ENCODE measurements at places on chromosomes 3 and 15.

DNA sequence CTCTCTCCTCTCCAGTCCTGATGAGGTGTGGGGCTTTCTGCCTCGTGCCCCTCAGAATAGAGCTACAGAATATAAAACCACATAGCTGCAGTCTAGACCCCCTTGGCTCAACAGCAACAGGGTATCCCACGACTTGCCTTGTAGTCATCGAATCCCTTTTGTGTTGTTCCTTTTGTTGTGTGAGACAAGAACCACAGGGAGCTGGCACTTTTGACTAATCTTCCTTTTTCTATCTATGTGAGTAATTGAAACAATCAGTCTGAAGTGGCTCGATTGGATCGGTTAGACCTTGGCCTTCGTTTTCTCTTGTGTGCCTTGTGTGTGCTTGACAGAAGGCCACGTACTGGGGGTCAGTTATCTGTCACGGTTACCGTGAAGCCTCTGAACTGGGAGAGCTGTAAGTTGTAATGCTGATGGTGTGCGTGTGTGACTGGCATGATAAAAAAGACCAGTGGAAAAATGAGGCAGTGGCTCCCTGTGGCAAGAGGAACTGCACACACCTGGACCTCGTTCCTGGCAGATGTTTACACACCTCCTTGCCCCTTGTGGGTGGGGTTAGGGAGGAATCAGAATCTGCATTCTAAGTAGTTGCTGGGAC is 23.2 kb upstream of the IQCF6 start:
- no peak for DNase-seq

GRCh38 chr3:168794427-168794826 is 698.7 kb upstream of the GOLIM4 start:
- DNase-seq: peak; percentile 36

DNA sequence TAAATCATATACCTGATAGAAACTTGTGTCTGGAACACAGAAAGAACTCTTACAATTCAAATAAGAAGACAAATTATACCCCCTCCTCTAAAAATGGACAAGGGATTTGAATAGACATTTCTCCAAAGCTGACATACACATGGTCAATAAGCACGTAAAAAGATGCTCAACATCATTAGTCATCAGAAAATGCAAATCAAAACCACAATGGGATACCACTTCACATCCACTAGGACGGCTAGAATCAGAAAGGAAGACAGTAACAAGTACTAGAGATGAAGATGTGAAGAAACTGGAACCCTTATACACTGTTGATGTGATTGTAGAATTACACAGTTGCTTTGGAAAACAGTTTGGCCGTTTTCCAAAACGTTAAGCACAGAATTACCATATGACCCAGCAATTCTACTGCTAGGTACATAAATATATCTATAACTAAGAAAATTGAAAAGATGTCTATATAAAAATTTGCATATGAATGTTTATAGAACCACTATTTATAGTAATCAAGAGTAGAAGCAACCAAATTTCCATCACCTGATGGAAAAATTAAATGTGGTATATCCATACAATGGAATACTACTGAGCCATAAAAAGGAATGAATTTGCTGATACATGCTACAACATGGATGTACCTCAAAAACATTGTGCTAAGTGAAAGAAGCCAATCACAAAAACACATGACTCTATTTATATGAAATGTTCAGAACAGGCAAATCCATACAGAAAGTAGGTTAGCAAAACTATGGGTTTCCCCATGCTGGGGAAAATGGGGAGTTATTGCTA is 60.8 kb downstream of the GREM1 start:
- no peak for DNase-seq

- DNase-seq: peak; percentile 53
Observed at GRCh38 chr3:168847291-168847883, 751.7 kb upstream of the GOLIM4 start.

GRCh38 chr3:146881356-146881755 is 276.2 kb upstream of the PLSCR5 start:
- DNase-seq: no peak

- no peak for DNase-seq
Observed at GRCh38 chr3:169390741-169391305, 272.7 kb downstream of the MECOM start.

DNA sequence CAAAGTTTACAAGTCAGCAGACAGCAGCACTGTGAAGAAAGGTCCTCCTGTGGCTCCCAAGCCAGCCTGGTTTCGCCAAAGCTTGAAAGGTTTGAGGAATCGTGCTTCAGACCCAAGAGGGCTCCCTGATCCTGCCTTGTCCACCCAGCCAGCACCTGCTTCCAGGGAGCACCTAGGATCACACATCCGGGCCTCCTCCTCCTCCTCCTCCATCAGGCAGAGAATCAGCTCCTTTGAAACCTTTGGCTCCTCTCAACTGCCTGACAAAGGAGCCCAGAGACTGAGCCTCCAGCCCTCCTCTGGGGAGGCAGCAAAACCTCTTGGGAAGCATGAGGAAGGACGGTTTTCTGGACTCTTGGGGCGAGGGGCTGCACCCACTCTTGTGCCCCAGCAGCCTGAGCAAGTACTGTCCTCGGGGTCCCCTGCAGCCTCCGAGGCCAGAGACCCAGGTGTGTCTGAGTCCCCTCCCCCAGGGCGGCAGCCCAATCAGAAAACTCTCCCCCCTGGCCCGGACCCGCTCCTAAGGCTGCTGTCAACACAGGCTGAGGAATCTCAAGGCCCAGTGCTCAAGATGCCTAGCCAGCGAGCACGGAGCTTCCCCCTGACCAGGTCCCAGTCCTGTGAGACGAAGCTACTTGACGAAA is 24.2 kb downstream of the STARD5 start:
- no peak for DNase-seq

GRCh38 chr15:31504462-31504839 is 177.8 kb downstream of the KLF13 start:
- DNase-seq: no peak

GRCh38 chr3:187802928-187803259 is 57.6 kb upstream of the BCL6 start:
- DNase-seq: no peak

GRCh38 chr3:172750368-172751174 is at the start of gene ECT2:
ECT2 (plus strand) TSS chr3:172750726; CDS start chr3:172754531, 3,805 bp downstream.
- peak; percentile 100 for DNase-seq

GRCh38 chr3:72744330-72744729 is 103.9 kb downstream of the SHQ1 start:
- DNase-seq: no peak

DNA sequence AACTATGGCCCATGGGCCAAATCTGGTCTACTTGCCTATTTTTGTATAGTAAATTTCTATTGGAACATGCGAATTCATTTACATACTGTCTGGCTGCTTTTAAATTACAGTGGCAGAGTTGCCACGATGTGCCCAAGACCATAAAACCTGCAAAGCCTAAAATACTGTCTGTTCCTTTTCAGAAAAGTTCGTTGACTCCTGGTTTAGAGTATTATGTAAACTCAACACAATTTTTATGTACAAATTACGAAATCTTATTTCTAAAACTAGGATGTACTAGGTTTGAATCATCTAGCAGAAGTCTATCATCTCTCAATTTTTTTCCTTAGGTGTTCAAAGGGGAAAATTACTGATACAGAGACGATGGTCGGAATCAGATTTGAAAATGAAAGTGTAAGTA is 26.9 kb downstream of the SENP2 start:
- no peak for DNase-seq

- DNase-seq: no peak
Observed at GRCh38 chr3:66463730-66464511, 36.9 kb downstream of the LRIG1 start.

DNA sequence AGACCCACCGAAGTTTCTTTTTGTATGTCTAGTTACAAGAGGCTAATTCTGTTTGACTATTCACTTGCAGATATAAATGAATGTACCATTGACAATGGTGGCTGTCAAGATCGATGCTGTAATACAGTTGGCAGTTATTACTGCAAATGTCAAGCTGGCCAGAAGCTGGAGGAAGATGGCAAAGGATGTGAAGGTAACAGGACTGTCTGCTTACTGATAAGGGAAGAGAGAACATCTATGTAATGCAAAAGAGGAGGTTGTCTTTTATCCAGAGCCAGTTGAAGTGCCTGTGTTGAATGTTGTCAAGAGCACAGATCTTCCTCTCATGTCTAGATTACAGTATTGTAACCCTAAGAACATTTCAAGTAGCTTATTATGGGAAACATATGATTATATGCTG is 549.5 kb upstream of the GOLIM4 start:
- DNase-seq: no peak

DNA sequence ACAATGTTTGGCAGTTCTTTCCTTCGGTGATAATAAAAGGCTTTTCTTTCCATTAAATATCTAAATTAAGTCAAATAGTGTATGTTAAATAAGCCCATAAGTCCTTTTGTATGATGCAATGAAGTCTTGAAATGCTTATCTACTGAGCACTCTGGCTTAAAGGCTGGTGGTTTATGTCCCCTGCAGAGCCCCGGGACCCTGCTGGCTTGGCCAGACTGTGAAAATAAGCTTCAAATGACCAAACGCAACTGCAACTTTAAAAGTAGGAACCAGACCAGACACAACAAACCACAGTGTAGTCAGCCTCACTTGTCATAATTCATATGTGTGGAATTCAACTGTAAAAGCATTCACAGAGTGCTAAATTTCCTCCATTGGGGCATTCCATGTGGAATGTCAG is 72.5 kb downstream of the FOXP1 start:
- no peak for DNase-seq

DNA sequence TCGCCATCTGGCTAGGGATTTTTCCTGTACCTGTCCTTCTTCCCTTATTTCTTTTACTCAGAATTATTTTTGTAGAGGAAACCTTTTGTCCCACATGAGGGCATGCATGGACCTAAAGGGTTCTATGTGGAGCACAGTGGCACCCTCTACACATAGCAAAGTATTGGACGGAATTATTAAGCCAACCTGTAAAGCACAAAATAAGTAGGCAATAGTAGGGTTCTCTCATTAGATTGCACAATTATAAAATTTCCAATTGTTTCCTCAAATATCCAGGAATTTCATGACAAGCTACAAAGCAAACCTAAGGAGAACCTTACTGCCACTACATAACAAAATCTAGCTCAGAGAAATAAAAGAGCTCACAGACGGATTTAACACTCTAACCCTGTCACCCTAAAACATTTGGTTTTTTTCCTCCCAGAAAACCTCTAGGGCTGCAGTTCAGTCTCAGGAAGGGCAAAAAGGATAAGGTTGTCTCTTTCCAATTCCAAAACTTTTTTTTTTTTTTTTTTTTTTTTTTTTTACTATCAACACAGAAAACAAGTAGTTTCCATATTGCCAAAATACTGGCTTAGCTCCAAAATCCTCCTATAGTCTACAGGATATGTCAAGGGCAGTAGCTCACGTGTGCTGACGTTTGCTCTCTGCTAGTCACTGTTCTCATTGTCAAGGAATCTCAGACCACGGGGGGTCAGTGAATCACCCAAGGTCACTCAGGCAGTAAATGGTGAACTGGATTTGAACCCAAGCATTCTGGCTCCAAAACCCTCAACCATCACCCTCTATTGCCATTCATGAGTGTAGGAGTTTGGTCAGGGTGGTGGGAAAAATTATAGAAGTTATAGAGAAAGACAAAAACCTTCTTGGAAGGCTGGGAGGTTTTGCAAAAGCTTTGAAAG is 52.3 kb downstream of the NCEH1 start:
- peak; percentile 63 for DNase-seq

- DNase-seq: no peak
Observed at GRCh38 chr3:69791106-69791505, 51.8 kb downstream of the MITF start.

DNA sequence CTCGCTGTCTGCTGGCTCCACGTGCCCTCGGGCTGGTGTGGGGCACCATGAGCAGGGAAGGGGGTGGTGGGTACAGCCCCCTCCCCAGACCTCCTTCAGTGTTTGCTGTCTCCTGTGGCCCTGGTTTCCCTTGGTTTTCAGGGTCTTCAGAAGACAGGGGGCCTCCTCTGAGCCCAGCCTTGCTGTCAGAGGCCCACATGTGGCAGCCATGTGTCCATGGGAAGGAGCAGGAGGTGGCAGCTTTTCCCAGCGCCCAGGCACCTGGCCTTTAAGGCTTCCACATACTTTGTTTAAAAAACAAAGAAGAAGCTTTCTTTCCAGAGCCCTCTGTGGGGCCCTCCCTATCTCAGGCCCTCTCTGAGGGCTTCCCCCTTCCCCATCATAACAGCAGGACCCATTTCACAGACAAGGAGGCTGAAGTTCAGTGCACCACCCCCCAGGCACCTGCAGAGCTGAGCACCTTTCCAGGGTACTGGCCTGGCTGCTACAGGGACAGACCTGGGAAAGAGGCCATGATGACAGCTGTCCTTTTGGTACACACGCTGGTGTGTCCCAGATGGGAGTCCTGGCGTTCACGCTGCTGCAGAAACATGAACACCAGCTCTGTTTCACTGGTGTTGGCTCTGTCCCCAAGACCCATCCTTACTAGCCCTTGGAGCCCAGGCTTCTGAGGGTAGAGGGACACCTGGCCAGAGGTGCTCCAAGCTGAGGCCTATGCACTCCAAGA is 73.7 kb downstream of the DNAJB8 start:
- DNase-seq: no peak

- DNase-seq: no peak
Observed at GRCh38 chr15:25714538-25714840, 148.6 kb downstream of the ATP10A start.

DNA sequence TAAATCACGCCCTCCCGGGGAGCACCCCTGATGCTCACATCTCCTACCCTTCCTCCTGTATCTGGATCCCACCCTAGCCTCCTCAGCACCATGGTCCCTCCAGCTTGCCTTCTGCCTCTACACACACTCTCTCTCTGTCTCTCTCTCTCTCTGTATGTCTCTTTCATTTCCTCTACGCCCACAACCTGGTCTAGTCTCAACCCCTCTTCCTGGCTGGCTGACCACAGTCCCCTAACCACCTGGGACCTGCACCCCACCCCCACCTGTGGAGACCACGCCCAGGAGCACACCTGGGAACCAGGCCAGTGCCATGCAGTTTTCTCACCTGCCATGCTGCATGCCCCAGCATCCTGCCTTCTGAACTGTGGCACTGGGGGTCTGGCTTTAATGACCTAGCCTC is 4.0 kb upstream of the CFAP100 start:
- no peak for DNase-seq
